ENCODE measurements at places on chromosomes 3 and 15.

- DNase-seq, result no peak
These were observed 234.7 kb upstream of the LYSMD4 start for GRCh38 chr15:99967841-99968371.

DNA sequence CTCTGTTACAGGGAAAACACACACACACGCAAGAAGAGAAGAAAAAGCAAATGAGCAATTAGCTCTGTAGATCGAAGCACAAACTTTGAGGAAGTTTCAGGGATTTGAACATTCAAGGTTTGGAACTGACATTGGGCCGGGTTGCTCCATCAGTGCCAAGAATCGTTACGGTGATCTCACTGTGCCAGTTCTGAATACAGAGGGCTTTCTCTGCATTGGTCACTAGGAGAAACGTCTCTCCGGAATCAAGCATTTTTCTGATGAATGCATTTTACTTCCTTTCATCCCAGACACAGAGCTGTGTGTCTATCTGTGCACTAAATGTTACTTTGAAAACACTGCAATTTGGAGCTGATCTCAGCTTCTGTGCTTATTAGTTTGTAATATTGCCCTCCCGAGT is 11.2 kb downstream of the HRH1 start:
- no peak for DNase-seq

GRCh38 chr3:59573911-59574310 is 524.1 kb upstream of the CFAP20DC start:
- DNase-seq, result no peak

DNA sequence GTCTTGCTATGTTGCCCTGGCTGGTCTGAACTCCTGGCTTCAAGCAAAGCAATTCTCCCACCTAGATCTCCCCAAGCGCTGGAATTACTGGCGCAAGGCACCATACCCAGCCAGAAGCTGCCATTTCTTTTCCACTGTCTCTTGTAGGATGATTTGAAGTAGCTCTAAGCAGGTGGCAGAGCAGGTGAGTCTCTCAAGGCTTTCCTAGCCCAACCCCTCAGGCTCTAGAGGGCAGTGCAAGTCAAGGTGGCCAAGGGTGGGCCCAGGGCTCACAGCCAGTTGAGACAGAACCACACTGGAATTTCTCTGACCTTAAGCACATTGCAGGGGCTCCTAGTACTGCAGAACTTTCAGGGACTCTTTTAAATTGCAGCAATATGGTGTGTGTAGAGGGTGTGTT is 15.6 kb upstream of the DAG1 start:
- DNase-seq, result peak; percentile 85

GRCh38 chr3:78497767-78498166 is 1270.0 kb downstream of the ROBO1 start:
- no peak for DNase-seq

- DNase-seq, result no peak
These were observed 547.6 kb downstream of the NLGN1 start for GRCh38 chr3:173945170-173945569.

GRCh38 chr15:74776821-74777768 is 4.8 kb upstream of the CSK start:
- DNase-seq, result peak; percentile 71

DNA sequence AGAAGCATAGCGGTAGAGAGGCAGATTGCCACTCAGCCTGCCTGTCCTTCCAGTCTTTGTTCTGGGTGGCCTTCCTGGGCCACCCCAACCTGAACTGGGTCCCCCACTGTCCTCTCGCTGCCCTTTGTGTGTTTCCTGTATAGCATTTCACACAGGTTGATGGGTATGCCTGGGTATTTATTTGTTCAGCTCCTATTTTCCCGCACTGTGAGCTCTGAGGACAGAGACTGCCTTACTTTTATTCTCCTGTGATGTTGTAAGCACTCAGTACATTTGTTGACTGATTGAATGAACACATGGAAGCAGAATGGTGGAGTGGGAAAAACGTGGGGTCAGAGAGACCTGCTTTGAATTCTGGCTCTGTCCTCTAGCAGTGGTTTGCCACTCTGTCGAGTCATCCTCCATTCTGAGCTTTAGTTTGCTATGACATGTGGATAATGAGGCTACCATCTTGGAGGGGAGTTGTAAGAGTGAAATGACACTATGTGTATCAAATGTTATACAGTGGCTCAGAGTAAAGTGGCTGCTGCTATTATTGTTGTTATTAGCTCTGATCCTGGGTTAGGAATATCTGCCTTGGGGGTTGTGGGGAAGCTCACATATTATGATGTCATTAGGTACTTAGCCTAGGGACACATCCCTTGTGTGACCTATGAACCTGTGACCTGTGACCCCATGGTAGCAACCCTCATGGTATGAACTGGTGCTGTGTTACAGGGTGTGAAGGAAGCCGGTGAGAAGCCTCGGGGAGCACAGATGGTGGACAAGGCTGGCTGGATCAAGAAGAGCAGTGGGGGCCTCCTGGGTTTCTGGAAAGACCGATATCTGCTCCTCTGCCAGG is 6.4 kb downstream of the PLEKHO2 start:
- no peak for DNase-seq

- no peak for DNase-seq
These were observed 237.7 kb upstream of the AGTR1 start for GRCh38 chr3:148459931-148460513.

DNA sequence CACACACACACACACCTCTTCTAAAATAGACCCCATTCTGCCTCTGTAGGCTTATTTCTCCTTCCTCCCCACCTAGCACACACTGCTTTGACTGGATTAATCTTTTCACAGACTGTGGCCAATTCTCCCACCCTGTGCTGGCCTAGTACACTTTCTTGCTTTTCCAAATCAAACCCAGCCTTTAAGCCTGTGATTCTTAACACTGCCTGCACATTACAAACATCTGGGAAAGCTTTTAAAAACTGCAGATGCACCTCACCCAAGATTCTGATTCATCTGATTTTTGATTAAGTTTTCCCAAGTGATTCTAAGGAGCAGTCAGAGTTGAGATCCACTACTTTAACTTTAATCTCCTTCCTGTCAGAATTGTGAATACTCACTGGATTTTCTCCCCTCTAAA is 12.8 kb downstream of the CSNK1G1 start:
- no peak for DNase-seq

- peak; percentile 29 for DNase-seq
These were observed 209.2 kb upstream of the ZPLD1 start for GRCh38 chr3:102225407-102226132.

DNA sequence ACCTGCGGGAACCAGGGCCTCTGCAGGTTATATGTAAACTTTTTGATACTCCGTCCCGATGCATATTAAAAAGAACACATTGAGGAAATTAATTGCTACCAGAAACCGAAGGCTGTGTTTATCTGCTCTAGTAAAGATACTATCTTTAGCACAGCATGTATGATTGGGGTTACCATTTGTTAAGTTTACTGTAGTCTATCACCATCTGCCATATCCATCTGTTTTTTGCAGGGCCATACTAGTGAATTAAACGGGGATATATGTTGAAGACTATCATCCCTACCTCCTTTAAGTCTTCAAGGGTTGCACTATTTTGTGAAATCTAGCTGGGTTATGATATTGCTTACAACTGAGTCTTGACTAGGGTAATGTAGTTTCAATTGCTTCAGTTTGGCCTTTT is 597.0 kb downstream of the SQOR start:
- DNase-seq, result no peak

DNA sequence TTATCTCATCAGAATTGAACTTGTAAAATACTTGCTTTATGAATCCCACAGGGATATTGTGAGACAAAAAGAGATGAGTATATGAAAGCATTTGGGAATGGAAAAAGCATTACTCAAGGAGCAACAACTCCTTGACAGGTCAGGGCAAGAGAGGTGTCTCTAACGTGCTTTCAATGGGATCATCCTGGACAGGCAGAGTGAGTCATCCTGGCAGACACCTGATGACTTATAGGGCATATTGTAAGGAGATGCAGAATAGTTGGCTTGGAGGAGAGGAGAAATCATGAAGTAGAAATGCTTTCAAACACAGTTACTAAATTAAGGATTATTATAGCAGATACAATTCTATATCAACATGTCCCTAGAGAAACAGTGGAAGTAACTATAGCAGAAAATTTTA is 71.9 kb upstream of the THSD4 start:
- no peak for DNase-seq

GRCh38 chr3:156617145-156617544 is 57.2 kb upstream of the TIPARP start:
- DNase-seq, result no peak

DNA sequence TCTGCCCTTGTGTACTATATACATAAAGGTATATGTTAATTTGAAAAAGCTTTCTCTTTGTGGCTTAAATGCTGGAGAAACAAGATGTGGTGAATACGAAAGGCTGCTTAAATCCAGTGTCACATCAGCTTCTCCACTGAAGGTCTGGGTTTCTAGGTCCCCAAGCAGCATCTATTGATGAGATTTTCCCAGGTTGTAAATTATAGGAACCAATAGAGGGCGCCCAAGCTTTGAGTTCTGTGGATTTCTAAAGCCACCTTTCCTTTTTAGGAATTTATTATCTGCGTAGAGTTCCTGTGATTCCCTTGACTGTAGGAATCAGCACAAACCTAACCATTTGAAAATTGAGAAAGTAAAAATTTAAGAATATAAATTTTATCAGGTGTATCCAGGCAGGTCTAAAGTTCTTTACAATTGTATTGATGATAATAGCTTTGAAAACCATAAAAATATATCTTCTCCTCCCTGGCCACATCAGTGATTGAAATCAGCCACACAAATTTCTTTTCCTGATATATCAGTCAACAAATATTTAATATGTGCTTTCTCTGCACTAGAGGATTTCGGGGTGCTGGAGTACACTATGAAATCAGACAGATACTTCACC is 88.3 kb upstream of the ADAMTSL3 start:
- peak; percentile 51 for DNase-seq

DNA sequence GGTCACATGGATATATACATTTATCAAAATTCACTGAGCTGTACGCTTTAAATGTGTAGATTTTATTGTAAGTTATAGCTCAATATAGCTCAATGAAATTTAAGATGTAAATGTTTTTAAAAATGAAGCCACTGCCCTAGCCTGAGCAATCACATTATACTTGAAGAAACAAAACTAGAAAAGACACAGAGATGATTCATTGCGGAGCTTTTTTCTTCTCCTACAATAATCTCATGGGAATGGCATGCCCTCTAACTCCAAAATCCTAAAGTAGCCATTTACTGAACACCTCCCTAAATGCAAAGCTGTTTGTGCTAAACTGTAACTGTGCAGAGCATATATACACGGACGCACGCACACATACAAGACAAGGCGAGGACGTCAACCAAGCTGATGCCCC is 84.2 kb downstream of the MYO9A start:
- DNase-seq, result no peak

- no peak for DNase-seq
These were observed 74.7 kb downstream of the ZBBX start for GRCh38 chr3:167305340-167305890.

DNA sequence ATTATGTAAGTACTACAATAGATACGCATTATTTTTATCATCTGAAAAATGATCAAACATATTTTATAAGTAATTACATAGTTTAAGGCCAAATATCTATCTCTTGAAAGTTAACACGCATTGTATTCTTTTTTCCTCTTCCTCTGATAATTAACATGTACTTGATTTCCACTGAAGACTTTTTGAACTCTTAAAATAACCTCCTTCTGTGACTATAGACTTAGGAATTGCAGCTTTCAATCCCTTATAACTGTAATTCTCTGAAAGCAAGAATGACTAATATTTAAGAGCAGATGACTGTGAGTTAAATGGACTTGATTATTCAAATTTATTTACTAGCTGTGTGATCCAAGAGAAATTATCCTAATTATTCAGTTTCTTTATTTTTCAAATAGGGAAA is 730.6 kb upstream of the NECTIN3 start:
- no peak for DNase-seq

DNA sequence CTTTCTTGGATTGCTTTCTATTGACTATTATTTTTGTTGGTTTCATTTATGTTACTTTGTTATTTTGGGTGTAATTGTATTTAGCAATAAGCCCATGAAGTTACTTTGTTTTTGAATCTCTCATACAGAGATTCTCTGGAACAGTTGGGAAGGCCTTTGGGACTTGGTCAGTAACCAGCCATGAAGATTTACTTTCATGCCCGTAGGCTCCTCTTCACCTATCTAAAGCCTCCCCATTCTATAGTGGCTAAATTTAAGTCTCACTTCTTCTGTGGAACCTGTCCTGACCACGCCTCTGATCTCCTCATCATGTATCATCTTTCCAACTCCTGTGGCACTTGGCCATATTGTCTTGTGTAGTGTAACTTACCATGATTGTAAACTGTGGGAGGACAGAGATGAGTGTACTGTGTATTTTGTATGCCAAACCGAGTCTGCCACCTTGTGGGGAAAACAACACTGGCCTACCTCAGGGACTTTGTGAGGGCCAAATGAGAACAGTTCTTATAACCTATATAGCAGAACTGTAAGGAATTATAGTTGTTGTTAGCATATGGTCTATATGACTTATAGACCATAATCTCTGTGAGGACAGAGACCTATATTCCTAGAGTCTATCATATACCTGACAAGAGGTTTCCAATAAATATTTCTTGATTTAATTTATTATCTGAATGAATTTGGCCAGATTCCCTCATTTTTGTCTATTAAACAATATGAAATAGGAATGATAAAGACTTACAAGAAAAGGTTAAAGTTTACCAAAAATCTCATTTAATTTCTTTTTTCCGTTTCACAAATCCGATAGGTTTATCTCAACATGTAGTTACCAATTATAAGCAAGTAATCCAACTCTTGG is 75.0 kb downstream of the STARD9 start:
- peak; percentile 53 for DNase-seq

DNA sequence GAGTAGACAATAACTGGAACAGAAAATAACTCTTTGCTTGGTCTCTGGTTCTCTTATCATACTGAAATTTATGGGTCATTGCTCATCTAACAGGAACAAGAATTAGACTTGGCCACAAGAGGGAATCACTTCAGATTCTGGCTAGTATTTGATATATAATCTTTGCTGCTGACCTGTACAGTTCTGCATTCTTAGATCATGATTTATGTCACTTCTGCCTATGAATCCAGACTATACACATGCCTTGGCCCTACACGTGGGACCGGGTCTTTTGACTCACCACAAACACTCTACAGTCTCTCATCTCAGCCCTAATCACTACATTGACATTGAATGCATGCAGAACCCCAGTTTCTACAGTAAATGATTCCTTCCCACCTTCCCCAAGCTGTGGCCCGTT is 162.5 kb upstream of the SOX2 start:
- no peak for DNase-seq

- DNase-seq, result no peak
These were observed 1134.2 kb downstream of the ROBO1 start for GRCh38 chr3:78633626-78634025.
